Neural crest cell (in vitro differentiated cells): ENCODE measurements at places on chromosomes 16 and 17. TPM values are rescaled to one million over a fixed set of nuclear protein-coding genes. Genes with fewer than 3 reads are reported as not detected.

- DNase-seq: no peak
These were observed 59.7 kb downstream of the WWP2 start for GRCh38 chr16:69821844-69822173.

DNA sequence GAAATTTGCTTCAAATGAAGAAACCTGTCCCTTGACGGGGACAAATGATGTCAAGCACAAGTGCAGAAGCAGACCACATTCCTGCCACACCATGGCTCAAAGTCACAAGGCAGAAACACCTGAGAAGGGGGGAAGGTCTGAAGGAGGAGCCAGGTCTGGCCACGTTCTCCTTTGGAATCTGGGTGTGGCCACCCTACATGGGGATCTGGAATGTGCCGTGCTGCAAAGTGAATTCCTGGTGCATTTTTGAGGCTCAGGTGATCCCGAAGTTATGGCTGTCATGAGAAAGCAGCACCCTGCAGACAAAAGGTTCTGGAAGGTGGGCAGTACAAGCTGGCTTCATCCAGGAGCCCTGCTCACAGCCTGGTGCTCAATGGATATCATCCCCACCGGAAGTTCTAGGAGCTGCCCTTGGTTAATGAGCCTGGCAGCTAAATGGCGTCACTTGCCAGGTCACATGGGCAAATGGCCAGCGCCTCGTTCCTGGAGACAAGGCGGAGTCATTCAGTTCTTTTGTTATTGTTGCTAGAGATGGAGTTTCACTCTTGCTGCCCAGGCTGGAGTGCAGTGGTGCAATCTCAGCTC, 20.1 kb upstream of the ADCY9 start:
- DNase-seq: no peak

- no peak for DNase-seq
These were observed 29.3 kb downstream of the CRISPLD2 start for GRCh38 chr16:84848986-84849634.

GRCh38 chr16:67238806-67239470, 8.3 kb downstream of the FHOD1 start:
- DNase-seq: no peak

DNA sequence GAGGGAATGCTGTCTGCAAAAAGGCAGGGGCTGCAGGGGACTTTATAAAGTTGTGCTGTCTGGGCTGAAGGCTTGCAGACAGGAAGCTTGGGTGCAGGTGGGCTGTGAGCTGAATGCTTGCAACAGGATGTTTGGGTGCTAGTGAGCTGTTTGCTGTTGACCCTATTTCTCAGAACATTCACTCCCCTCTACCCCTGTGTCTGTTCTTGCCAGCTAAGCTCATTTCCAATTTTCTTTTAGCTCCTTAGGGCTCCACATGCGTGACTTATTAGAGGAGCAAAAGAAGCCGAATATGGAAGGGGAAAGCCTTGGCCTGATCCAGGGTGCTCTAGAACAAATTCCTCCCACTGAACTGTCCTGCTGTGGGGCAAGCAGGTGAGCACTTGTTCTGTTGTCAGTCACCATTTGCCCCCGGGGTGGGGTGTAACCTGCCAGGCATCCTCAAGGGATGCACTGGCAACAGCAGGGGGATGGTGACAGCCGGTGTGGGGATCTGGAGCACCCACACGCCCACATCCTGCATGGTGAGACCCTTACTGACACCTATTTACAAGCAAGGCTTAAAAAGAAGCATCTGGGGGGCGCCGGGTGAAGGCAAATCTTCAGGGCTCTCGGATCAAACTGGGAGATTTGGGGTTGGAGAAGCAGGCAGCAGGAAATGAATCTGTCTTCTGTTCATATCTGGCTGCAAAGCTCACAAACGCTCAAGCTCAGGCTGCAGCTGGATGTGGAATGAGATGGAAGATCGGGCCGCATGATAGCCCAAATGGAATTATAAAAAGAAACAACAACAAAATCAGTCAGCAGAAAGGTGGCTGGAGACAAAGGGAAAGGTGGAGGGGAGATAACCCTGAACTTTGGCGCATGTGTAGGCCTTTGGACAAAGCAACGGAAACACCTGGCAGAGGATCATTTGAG, 21.1 kb upstream of the NUP93 start:
- DNase-seq: no peak

DNA sequence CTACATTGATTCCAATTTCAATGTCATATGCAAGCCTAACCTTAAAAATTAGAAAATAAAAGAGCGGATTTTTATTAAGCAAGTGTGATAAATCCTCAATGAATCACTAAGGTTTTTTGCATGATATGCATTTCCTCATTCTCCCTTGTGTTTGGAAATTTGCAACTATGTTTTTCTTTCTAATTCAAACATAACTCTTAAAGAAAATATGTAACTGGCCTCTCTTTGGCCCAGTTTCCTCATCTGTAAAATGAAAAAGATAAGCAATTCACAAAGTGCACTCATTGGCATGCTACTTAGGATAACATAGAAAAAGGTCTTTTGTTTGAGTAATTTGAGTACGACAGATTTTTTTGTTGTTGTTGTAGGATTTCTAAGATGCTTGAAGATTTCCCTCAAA, 295.5 kb downstream of the CDH11 start:
- DNase-seq: no peak

DNA sequence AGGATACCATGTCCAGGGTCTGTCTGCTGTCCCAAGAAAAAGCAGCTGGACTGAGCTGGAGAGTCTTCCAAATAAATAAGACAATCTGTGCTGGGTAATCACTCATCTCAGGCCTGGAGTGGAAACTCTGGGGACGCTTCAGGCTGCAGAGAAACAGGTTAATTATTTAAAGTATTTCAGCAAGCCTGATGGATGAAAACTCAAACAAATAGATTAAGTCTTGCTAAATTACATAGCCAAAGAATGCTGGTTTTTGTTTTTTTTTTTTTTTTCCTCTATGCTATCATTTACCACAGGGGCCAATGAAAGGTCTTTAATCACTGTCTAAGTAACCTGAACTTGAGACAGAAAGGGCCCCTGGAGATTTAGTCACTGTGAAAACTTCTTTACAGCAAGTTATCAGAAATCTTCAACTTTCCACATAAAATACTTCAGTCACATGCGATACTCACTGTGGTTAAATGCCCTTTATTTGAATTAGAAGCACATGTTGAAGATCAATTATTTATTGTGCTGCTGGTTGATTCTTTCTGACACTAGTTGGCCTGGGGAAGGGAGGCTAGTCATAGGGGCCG, 31.0 kb upstream of the KCNJ2 start:
- DNase-seq: no peak

DNA sequence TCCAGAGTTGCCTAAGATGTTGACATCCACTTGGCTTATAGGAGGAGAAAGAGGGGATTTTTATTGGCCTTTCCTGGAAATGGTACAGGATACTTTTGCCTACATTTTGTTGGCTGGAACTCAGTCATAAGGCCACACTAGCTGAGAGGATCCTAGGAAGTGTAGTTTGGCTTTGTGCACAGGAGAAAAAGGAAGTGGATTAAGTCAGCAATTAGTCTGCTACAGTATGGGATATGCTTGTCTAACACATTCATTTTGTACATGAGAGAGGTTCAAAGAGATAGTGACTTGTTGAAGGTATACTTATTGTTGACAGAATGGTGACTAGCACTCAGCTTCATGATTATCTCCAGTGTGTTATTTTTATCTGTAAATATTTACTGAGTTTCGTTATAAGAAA, 10.3 kb downstream of the UTP18 start:
- DNase-seq: no peak

- DNase-seq: no peak
These were observed 927 bp upstream of the SULT1A2 start for GRCh38 chr16:28597692-28598261.

GRCh38 chr16:2238150-2238837, 2.0 kb downstream of the DNASE1L2 start:
- DNase-seq: no peak

DNA sequence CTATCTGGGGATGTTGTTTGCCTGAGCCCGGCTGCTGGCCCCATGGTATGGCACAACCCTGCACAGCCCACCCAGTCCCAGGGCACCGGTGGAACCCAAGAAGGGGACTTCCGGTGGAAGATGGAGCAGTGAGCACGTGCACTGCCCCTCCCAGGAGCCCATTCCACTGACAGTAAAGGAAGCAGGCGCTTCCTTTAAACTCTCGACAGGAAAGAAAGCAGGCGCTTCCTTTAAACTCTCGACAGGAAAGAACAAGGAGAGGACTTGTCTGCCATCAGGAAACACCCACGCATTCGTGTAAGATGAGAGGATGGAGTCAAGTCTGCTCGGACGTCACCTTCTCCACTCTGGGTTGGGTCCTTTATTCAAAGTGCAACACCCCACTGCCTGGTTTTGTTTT, 53.7 kb downstream of the IL21R start:
- no peak for DNase-seq

GRCh38 chr17:81003711-81004475, 12.3 kb downstream of the CHMP6 start:
- peak; percentile 30 for DNase-seq

GRCh38 chr17:18185832-18186626, 2.4 kb downstream of the ALKBH5 start:
- DNase-seq: no peak

DNA sequence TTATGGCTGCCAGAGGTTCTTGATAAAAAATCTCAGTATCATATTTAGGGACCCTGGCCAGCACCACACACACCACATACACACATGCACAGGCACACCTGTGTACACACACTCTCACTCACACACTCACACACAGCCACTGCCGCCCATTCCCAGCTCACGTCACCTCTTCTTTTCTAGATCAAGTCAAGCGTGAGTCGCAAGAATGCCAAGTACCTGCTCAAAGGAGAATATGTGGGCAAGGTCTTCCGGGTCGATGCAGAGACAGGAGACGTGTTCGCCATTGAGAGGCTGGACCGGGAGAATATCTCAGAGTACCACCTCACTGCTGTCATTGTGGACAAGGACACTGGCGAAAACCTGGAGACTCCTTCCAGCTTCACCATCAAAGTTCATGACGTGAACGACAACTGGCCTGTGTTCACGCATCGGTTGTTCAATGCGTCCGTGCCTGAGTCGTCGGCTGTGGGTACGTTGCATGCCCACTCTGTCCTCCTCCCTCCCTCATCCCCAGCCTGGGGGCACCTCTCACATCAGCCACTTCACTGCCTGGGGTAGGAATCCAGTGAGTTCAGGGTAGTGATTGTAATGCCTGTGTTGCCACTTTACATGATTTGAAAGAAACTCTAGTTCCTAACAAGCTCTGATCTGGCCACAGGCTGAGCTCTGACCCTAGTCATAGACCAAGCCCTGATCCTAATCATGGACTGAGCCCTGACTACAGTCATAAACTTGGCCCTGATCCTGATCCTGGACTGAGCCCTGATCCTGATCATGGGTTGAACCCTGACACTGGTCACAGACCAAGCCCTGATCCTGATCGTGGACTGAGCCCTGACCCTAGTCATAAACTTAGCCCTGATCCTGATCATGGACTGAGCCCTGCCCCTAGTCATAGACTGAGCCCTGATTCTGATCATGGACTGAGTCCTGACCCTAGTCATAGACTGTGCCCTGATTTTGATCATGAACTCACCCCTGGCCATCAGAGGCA, 20.4 kb downstream of the CDH5 start:
- DNase-seq: no peak

- DNase-seq: no peak
These were observed 8.6 kb downstream of the MED9 start for GRCh38 chr17:17485420-17485819.

DNA sequence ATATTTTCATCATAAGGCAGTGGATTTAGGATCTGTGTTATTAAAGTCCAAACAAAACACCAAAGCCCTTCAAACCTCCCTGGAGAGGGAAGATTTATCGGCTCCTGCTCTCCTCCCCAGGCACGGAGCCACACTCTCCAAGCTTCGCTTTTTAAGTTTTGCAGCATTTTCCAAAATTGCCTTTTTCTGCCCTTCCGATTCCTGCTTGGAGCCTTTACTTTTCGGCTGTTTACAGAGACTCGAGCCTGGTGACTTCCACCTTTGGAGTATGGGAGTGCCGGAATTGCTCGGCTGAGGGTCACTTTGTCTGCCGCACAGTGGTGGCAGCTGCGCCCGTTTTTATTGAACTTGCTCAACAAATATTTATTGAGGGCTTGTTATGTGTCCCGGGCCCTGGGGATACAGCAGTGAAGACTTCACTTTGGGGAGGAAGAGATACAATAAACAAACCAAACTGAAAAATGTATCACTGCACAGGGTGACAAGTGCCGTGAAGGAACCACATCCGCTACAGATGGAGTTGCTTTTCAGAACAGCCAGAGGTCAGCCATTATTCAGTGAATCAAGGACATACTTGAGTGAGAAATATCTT, 185.5 kb downstream of the NTN1 start:
- DNase-seq: no peak

GRCh38 chr16:3655030-3655395, 522 bp downstream of the DNASE1 start:
- no peak for DNase-seq

DNA sequence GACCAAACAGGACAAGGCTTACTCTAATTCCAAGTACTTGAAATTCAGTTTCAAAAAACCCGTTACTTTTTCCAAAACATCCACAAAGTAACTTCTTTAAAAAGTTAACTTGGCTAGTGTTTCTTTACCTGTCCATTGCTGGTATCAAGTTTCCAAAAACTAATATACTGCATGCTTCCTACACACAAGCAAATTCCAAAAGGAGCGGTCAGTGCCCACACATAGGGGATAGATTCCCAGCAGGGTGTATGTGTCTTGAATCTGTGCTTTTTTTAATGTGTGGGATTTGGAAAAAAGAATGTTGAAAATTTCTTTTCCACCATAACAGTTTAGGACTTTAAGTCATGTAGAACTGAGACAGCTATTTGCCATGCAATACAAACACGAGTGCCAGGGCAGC, 367.8 kb upstream of the SOX9 start:
- DNase-seq: no peak

DNA sequence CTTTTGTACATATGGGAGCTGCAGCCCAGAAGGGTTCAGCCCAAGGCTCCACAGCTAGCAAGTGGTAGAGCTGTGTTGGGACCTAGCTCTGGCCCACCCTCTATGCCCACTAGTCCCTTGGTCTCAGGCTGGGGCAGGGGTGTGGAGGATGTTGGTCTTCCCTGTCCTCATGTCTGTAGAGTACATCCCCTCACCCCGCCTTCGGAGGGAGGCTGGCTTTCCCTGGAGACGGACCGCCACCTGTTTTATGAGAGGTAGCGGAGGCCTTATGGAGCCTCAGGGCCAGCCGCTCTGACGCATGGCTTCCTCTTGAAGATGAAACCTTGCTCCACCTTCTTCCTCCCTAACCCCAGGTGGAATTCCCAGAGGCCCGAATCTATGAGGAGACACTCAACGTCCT, 8.4 kb downstream of the TNFAIP1 start:
- no peak for DNase-seq

GRCh38 chr16:57233944-57234706, 10.9 kb upstream of the ARL2BP start:
- no peak for DNase-seq

- peak; percentile 57 for DNase-seq
These were observed 22.1 kb downstream of the VAC14 start for GRCh38 chr16:70778901-70779309.

RAB37 gene
- not detected in 2 replicates for total RNA-seq

ATP2A3 gene
- total RNA-seq: 1.1 and 1.6 TPM in 2 replicates

ACTG1 gene
- 4,235 and 4,315 TPM in 2 replicates for total RNA-seq

CA10 gene
- not detected in 2 replicates for total RNA-seq

CFAP97D1 gene
- total RNA-seq: not detected in 2 replicates

C16orf92 gene
- total RNA-seq: not detected in 2 replicates

HOXB3 gene
- 21.9 and 22.8 TPM in 2 replicates for total RNA-seq

TBC1D3B gene
- total RNA-seq: 12.5 and 13.2 TPM in 2 replicates

KRTAP2-2 gene
- total RNA-seq: not detected in 2 replicates

HAS3 gene
- 2.9 and 4.2 TPM in 2 replicates for total RNA-seq

TUFM gene
- 197 and 205 TPM in 2 replicates for total RNA-seq
